ENCODE measurements at places on chromosomes 13 and 19.

DNA sequence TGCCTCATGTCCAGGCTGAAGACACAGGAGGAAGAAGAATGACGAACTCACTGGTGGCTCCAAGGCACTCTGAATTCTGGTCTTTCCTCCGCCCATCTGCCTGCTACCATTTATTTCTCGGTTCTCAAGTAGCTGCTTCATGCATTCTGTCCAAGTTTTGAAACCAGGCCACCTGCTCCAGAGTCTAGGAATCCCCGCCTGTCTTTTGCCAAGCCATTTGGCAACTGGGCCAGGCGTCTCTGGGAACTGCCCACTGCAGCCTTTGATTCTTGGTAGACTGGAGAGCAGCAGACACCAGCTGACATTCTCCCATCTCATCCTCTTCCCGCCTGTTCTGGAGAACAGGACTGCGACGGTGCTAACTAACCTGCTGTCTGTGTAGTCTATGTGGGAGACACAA is 10.8 kb downstream of the SLC35E1 start:
- peak; percentile 92 for DNase-seq

DNA sequence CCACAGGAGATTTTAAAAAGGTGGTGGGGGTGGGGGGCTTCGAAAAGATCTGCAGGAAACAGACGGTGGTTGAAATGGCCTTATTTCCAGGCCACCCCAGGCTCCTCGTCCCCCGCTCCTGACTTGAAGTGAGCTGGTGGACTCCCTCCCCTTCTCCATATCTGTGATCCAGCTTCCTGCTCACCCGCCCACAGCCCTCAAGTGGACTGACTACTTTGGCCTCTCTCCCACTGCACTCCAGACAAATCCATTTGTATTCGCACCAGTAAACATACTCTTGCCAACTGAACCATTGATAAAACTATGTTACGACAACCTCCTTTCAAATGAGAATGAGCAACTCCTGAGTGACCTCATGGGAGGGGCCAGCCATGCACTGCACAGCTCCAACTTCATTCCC is 259.5 kb downstream of the COL4A1 start:
- no peak for DNase-seq

GRCh38 chr13:77692746-77693448 is 4.6 kb upstream of the SLAIN1 start:
- no peak for DNase-seq

DNA sequence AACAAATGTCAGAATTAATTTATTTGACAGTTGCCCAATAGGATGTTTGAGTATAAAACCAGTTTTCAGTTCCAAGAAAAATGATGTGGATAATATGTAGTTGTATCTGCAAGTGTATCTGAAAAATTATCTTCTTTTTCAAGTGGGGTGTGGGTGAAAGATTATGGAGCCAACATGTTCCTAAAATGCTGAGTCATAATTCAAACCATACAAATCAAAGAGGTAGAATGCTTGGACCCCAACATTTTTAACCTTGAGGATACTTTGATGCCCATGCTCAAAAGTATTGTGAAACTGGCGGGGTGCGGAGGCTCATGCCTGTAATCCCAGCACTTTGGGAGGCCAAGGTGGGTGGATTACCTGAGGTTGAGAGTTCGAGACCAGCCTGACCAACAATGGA is 54.0 kb upstream of the ZNF724 start:
- DNase-seq: no peak

DNA sequence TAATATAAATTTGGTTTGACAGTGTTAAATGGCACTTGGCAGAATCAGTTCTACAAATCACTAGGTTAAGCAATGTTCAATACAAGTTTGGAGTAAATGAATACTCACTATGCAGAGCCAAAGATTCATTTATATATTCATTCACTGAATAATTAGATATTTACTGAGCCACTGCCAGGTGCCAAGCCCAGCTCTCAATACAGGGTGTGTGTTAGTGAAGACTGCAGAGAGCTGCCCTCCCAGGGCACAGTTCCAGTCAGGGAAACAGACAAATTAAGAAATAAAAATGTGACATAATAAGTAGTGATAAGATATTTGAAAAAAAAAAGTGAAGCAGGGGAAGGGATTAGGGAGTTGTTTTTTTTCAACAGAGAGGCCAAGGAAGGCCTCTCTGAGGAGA is 411.7 kb downstream of the KCNRG start:
- peak; percentile 77 for DNase-seq

DNA sequence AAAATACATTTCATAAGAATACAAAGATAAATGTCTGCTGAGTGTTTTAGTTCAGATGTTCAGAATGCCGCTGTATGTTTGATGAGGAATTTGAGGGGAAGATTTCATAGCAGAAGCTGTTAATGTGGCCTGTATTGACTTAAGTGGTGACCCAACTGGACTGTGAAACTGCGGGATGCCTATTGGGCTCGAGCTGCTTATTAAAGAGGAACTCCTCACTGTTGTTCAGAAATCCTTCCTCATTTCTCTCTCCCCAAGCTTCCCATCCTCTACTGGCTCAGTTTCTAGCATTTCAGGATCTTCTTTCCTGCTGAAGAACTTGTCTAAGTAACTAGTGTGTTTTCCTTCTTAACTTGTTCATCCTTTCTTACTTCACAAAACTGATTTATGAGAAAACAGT is 20.4 kb downstream of the DGKH start:
- no peak for DNase-seq

GRCh38 chr13:71089056-71089455 is 777.9 kb downstream of the DACH1 start:
- DNase-seq: no peak

GRCh38 chr19:15282311-15282705 is 50.0 kb downstream of the BRD4 start:
- no peak for DNase-seq

GRCh38 chr13:98504029-98504351 is 72.9 kb downstream of the STK24 start:
- DNase-seq: no peak

GRCh38 chr19:15180451-15181390 is 20.1 kb downstream of the NOTCH3 start:
- no peak for DNase-seq

- DNase-seq: no peak
These were observed 34.4 kb downstream of the PIP5K1C start for GRCh38 chr19:3665681-3666544.

DNA sequence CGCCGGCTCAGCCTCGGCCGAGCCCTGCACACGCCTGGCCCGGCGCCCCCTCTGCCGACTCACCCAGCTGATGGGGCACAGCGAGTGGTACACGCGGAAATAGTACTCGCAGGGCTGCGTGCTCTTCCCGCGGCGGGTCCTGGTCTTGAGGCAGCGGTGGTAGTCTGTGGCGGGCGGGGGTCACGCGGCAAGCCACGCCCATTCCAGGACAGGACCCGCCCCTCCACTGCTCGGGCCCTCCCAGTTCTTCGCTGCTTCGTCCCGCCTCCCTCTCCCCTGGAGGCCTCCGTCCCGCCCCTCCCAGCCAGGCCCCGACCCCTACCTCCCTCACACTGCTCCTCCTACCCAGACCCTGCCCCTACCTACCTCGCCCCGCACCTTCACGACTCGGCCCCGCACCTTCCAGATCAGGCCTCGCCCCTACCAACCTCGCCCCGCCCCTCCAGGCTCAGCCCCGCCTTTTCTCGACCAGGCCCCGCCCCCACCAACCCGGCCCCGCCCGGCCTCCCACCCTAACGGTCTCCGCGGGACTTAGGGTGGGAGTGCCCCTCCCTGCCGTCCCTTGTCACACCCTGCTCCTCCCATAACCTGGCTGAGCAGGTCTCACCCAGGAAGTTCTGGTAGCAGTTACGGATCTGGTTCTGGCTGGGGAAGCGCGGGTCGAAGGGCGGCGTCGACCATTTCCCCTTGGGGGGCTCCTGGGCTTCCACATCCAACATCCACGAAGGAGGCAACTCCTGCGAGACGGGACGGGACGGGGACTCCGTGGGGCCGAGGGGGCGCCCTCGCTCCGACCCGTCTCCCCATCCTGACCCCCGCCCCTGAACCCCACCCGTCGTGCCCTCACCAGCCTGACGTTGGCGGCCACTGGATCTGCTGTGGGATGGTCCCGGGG is 469 bp downstream of the COX6B2 start:
- DNase-seq: peak; percentile 2

GRCh38 chr19:33445442-33446329 is 72.2 kb downstream of the CEBPG start:
- no peak for DNase-seq

DNA sequence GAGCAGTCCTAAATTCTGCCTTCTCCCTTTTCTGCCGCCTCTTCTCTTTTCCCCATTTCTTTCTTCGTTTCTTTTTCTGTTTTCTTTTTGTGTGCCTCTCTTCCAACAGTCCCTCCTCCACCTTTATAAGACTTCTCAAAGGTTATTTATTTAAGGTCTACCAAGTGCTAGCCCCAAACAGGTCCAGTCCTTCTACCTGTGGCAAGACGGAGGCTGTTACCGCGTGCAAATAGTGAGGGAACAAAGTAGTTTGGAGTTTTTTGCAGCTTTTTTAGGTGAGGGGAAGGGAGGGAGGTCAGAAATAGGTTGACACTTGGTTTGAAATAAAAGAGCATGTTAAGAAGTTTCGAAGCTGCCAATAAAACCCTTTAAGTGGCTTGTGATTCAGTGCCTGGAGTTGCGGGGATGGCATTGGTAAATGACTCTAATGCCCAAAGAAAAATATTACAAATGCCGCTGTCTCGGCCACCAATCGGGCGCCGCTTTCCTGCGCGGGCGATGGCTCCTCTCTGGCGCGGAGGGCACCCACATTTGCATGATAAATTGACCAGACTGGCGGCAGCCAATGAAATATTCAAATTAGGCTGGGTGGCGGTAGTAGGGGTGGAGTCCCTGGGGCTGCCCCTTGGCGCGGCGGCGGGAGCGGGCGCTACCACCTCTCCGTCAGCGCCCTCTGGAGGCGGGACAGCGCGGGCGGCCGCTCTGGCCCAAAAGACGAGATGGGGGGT is 7.5 kb upstream of the TSHZ3 start:
- no peak for DNase-seq

DNA sequence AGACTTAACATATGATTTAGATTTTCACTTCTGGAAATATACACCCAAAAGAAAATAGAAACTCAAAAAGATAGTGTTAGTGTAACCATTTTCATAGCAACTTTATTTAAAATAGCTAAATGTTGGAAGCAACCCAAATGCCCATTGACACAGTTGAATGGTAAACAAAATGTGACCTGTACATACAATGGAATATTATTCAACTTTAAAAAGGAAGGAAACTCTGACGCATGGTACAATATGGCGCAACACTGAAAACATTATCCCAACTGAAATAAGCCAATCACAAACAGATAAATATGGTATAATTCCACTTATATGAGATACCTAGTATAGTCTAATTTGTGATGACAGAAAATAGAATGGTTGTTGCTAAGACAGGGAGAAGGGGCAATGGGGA is 1456.1 kb upstream of the MIR17HG start:
- no peak for DNase-seq

DNA sequence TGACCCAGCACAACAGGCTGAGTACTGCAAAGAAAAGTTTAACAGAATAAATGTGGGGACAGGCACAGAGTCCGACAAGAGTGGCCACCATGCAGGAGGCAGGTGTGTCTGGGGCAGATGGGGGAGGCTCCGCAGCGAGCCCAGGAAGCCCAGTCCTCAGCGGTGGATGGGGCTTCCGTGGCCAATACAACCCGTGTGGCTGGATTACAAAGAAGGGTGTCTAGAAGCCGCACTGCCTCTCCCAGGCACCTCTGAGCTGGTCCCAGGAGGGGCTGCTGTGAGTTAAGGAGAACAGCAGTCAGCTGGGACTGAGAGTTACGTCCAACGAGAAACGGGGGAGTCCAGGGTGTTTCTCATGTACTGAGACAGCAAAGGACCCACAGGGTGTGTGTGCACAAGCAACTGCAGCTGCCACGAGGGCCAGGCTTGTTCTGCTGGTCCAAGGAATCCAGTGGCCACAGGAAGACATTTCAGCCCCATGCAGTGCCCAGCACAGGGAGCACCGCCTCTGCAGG is 70.2 kb downstream of the SPACA7 start:
- DNase-seq: no peak

GRCh38 chr19:1097810-1098176 is 2.6 kb upstream of the POLR2E start:
- no peak for DNase-seq

DNA sequence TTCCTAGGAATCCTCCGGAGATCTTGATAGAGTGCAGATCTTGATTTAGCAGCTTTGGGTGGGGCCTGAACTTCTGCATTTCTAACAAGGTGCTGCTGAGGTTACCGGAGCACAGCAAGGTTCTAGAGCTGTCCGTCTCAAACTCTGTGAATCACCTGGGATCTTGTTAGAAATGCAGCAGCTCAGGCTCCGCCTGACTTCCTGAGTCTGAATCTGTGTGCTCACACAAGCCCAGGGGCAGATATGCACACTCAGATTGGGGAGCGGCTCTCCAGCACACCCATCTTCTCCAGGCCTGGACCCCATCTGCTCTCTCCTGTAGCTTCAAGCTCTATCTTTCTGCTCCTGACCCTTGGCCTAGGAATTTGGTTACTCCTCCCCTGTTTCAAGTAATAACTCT is 3.5 kb upstream of the TEX26 start:
- DNase-seq: no peak

GRCh38 chr19:19514881-19515641 is at the start of gene TSSK6:
Gene TSSK6, minus strand, starts transcription at chr19:19515548. Its CDS starts 121 bp downstream, at chr19:19515427.
- no peak for DNase-seq

DNA sequence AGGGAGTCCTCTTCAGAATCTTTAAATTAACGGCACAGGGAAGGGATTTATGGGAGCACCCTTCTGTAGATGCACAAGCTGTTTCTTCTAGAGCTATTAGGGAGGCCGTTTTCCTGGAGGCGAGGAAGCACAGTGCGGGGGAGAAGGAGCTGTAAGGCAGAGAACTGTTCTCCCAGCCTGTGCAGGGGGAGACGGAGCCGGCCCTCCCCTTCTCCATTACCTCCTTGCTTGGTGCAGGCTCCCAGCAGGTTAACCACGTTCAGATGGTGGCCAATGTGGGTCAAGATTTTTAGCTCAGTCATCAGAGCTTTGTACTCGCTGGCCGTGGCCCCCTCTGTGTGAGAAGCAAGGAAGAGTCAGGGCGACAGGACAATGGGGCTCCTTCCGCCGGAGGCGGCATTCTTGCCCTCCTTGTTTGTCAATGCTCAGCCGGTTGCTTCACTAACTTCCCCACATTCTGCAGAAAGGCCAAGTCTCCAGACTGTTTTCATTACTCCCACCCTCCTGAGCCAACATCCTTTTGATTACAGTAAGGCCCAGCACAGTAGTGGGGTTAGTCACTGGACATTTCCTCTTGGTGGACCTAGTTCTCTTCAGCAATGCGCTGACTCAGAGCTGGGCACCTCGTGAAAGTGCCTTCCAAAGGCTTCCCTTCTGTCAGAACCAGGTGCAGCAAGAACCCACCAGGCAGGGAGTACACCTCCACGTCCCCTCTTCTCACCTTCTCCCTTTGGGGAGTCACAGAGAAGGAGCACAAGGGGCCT is 165.4 kb downstream of the FLT1 start:
- no peak for DNase-seq

Data from NCI-H446 treated with DMSO at 0.1 percent for 48 hours (cell line).